Activated T-cell treated with anti-CD3 and anti-CD28 coated beads for 4 hours (primary cell): ENCODE measurements at places on chromosomes 12 and 14.

DNA sequence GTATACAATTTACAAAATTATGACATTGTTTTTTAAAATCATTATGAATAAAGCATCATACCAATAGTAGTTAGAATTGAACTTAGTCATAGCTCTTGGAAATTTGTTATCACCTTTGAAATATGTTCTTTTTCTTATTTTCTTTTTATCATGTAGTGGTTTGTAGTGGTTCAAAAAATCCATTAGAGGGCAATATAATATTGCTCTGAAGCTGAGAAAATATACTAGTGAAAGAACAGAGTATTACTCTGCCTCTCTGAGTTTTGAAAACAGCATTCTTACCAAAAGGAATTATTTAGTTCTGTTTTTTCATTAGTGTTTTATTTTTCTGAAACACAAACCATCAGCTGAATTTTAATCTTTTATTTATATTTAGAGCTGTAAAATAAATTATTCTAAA, 76.2 kb downstream of the PDZRN4 start:
- DNase-seq, result no peak

DNA sequence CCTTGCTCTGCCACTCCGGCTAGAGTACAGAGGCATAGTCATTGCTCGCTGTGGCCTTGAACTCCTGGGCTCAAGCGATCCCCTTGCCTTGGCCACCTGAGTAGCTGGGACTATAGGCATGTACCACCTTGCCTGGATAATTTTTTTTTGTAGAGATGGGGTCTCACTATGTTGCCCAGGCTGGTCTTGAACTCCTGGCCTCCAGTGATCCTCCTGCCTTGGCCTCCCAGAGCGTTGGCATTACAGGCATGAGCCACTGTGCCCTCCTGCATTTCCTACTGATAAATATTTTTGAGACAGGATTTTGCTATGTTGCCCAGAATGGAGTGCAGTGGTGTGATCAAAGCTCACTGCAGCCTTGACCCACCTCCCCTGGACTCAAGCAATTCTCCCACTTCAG, 9.4 kb downstream of the EMG1 start:
- no peak for DNase-seq

DNA sequence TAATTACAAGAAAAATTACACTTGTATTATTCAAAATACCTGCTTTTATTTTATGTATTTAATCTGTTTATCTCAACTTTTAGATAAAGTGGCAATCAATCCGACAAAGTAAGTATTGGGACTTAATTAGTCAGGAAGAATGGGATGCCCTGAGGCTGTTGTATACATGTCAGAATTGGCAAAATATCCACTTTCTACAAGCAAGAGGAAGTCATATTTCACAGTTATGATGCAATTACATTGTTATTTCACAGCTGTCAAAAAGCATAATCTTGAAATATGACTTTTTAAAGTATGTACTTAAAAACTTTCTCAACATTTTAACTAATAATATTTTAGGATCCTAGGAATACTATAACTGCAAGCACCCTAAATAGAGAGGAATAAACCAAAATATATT, 357.1 kb upstream of the MGAT4C start:
- no peak for DNase-seq

- DNase-seq, result no peak
These were observed 189.1 kb downstream of the BMP4 start for GRCh38 chr14:53767566-53767965.

- no peak for DNase-seq
These were observed 1183.7 kb upstream of the TMEM132C start for GRCh38 chr12:127083008-127083949.

DNA sequence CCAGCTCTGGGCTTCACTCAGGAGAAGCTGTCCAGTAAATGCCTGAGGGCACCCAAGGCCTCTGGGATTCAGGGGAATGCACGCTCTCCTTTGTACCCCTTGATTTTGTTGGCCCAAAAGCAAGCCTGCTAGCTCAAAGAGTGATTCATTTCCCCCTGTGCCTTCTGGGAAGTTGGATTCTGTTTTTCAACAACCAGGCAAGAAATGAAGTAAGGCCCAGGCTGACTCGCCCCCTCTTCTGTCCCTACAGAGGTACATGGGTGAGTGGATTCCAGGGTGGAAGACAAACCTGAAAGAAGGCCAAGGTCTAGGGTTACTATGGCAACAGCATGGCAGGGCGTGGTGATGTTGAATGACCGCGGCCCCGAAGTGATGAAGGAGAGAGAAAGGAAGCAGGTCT, 9.3 kb upstream of the SERPINA5 start:
- DNase-seq, result no peak

- no peak for DNase-seq
These were observed 1.4 kb downstream of the RIN3 start for GRCh38 chr14:92514844-92515514.

GRCh38 chr12:2690348-2691005, 104.3 kb upstream of the FKBP4 start:
- no peak for DNase-seq

DNA sequence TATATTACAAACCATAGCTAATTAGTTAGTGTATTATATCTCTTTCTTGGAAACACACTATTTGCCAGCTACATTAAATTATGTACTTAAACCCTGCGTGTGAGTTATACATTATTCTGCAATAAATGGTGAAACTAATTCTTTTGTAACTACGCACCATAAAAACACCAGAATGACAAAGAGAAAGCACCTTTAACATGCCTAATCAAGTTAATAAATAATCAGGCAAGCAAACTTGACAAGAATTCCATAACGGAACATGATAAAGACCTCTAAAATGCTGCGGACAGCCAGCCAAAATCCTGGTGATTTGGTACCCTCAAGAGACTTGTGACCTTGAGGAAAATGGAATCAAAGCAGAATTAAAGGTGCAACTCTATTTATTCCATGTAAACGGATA, 375.3 kb upstream of the KITLG start:
- DNase-seq, result no peak

DNA sequence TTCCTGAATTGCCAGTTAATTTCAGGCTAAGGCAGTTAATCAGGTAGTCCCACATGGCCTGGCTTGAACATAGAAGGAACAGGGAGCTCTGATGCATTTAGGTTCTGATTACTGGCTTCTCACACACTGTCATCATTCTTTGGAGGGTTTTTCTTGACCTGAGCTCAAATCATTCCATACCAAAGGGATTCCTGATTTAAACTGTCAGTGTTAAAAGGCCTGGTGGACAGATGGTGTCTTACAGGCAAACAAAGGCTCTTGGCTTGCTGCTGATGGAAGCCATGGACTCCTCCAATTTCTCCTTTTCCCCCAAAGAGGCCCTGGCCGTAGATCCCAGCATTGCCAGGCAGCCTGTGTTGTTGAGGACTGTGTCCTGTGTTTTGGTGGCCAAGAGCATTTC, 30.2 kb downstream of the CACNA1C start:
- DNase-seq, result no peak

- DNase-seq, result no peak
These were observed 212.0 kb downstream of the SLC15A4 start for GRCh38 chr12:128611736-128612135.

DNA sequence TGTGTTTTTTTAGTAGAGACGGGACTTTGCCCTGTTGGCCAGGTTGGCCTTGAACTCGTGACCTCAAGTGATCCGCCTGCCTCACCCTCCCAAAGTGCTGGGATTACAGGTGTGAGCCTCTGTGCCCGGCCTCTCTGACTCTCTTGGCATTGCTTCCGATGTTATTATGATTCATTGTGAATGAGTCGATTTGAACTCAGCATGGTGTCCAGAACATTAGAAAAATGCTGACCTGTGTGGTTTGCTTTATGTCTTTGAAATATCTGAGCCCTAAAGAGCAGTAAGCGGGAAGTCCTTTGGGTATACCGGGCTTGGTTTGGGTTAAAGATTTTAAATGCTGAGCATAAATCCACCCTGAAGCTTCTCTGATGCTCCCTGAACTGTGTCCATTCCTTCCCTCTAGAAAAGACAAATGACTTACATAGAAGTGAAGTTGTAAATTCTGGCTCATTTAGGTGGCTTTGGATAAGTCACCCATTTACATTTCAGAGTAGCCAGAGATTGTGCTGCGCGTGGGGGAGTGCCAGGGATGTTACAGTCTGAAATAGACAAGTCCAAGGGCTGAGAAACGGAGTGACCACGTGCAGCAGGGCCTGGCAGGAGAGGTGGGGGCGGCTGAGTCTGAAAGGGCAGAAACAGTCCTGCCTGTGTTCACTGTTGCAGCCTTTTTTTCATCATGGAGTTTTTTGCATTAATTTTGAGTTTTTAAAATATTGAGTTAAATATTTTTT, 39.6 kb downstream of the SLC15A4 start:
- DNase-seq, result no peak

GRCh38 chr12:79690638-79691510, at the start of gene PAWR:
Gene PAWR, minus strand, starts transcription at chr12:79690964. Its CDS starts 720 bp downstream, at chr12:79690244.
- no peak for DNase-seq

DNA sequence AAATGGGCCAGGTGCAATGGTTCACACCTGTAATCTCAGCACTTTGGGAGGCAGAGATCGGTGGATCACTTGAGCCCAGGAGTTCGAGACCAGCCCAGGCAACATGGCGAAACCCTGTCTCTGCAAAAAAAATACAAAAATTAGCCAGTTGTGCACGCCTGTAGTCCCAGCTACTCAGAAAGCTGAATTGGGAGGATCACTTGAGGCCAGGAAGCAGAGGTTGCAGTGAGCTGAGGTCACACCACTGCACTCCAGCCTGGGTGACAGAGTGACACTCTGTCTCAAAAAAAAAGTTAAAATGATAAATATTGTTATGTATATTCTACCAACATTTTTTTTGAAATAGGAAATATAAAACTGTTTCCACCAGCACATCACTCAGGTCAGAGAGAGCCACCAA, 64.9 kb downstream of the NDUFA12 start:
- no peak for DNase-seq

DNA sequence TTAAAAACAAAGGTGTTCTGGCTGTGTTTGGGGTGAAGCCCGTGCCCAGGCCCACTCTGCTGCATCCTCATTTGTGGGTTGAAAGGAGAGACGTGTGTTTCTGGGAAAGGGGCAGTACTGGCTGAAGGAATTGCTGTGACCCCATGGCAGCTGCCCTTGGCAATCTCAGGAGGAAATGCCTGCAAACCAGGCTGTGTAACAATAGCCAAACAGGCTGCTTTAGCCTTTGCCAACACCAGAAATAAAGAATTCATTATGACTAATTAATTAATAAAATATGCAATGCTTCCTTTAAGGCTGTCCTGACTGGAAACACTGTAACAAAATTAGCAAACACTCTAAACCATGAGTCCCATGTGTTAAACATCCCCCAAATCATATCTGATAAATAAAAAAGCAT, 53.0 kb upstream of the KRR1 start:
- DNase-seq, result no peak

- no peak for DNase-seq
These were observed 44.9 kb upstream of the STRAP start for GRCh38 chr12:15837141-15837790.

GRCh38 chr12:7951671-7952070, 15.7 kb upstream of the SLC2A3 start:
- no peak for DNase-seq

GRCh38 chr12:51887476-51888315, at the start of gene ANKRD33:
Gene ANKRD33, plus strand, starts transcription at chr12:51888103. Its CDS starts 84 bp downstream, at chr12:51888187.
- no peak for DNase-seq

GRCh38 chr14:73725116-73726024, 11.2 kb upstream of the PNMA1 start:
- DNase-seq, result no peak
